Stimulated activated naive CD8-positive, alpha-beta T cell treated with anti-CD3 and anti-CD28 coated beads, Interleukin-15, Interleukin-2, amounts not matched to agents 100 U/mL and 50 U/mL, for 24 hours (primary cell): ENCODE measurements at places on chromosomes 2 and 18.

- DNase-seq: no peak
Measured at GRCh38 chr2:113977660-113978523, 88.0 kb downstream of the ACTR3 start.

DNA sequence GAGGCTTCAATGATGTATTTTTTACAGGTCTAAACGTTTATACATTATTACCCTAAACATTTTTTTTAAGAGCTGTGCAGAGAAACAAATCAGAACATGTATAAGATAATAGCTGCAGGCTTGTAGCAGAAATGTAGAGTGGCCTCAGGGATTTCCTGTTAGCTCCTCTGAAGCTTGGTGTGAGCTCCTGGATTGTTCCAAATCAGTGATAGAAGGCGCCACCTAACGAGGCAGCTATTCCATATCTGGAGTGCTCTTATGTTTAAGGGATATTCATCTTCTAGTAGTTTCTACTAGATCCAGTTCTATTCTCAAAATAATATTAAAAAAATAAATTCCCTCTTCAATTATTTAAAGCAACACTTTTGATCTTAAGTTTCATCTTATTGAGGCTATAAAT lies 93.1 kb downstream of the LRP1B start:
- no peak for DNase-seq

DNA sequence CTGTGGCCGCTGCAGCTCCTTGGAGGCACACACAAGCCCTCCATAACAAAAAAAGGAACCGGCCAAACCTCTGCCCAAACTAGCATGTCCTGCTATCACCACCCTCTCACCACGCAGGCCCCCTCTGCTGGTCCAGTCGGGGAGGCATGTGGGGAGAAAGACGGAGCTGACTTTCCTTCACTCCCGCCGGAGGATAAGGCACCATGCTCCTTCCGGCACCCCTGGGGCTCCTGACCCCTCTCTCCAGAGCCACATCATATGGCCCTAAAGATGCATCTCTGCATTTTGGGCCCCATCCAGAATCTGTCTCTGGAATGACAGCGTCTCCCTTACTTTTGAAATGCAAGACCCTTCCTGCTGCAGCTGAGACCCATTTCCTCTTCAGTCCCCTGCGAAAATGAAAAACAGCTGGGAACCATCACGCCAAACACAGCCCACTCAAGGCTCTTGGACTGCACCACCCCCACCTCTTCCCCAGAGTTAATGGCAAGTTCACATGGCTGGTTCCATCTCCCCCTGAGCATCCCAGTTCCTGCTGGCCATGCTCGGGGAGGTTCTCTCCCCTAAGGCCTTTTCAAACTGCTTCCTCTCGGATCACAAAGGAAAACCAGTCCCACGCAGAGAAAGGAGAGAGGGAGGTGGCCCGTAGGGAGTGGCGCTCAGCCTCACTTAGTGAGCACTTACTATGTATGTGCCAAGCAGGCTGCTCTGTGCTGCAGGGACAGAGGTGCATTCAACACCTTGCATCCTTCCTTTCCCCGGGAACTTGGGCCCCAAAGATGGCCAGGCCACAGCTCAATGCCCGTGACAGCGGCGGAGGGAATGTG lies 35.2 kb upstream of the MLPH start:
- no peak for DNase-seq

- DNase-seq: no peak
Measured at GRCh38 chr18:6052449-6052913, 157.2 kb upstream of the TMEM200C start.

DNA sequence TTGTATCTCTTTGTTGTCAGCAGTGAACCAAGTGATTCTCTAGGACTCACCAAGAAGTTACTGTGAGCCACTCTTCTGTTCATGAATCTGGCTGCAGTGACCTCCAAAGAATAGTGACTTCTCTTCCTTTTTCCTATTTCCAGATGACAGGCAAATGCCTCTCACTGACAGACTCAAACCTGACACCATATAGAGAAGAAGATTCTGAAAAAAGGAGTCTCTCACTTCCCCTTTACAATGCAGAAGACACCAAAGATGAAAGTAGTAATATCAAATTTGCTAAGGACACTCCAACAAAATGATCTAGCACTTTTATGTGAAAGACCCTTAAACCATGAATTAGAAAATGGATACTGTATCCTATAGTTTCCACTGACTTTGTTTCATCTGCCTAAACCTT lies 44.4 kb upstream of the SETBP1 start:
- DNase-seq: no peak

- no peak for DNase-seq
Measured at GRCh38 chr2:143745060-143745459, 615.8 kb downstream of the ARHGAP15 start.

GRCh38 chr18:76874642-76875389 lies 52.5 kb downstream of the ZNF236 start:
- peak; percentile 49 for DNase-seq

GRCh38 chr2:142710336-142710735 lies 167.1 kb upstream of the KYNU start:
- no peak for DNase-seq
